Neuronal stem cell (in vitro differentiated cells): ENCODE measurements at places on chromosomes 13 and 19.

GRCh38 chr19:42052241-42052863 lies 17.7 kb downstream of the GRIK5 start:
- H3K4me1 ChIP-seq: peaks cover 4% of the 10 kb centered on the region
- no peak for DNase-seq
- peaks cover 35% of the 10 kb centered on the region for H3K36me3 ChIP-seq
- no peak overlapping the region for H3K4me3 ChIP-seq

GRCh38 chr19:44072543-44073401 lies 813 bp downstream of the ZNF284 start:
- DNase-seq: no peak
- H3K27ac ChIP-seq: no peak overlapping the region
- H3K36me3 ChIP-seq: peaks cover 26% of the 10 kb centered on the region
- peak overlapping the region; percentile 91 for H3K4me3 ChIP-seq

- peaks cover 5% of the 10 kb centered on the region for H3K27me3 ChIP-seq
- no peak overlapping the region for H3K4me3 ChIP-seq
- peaks cover 8% of the 10 kb centered on the region for H3K4me1 ChIP-seq
- no peaks in the 10 kb centered on the region for H3K36me3 ChIP-seq
- DNase-seq: no peak
- no peak overlapping the region for H3K27ac ChIP-seq
These were observed 1.8 kb upstream of the PLIN5 start for GRCh38 chr19:4536798-4537197.

DNA sequence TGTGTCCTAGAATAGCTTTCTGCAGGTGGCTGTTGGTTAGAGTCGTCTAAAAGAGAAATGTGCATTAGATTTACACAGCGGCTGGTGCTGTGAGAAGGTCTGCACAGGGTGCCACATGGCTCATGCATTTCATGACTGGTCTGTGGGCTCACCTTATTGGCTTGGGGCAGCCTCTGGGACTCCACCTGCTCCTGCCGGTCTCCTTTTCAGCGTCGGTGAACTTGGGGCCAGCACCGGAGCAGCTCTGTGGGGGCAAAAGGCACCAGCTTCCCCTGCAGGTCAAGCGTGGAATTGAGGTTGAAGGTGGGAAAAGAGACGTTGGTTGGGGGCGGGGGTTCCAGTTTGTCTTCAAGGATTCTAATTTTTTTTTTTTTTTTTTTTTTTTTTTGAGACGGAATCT lies 3.1 kb upstream of the PNMA8C start:
- H3K27ac ChIP-seq: no peak overlapping the region
- no peak for DNase-seq
- no peak overlapping the region for H3K4me3 ChIP-seq
- peaks cover 8% of the 10 kb centered on the region for H3K4me1 ChIP-seq

GRCh38 chr13:110307767-110308655 lies 927 bp downstream of the COL4A2 start:
- peaks cover 48% of the 10 kb centered on the region for H3K36me3 ChIP-seq
- H3K27ac ChIP-seq: peak overlapping the region; percentile 62
- H3K4me1 ChIP-seq: peaks cover 15% of the 10 kb centered on the region
- peak; percentile 52 for DNase-seq
- H3K4me3 ChIP-seq: peak overlapping the region; percentile 86
- H3K27me3 ChIP-seq: no peaks in the 10 kb centered on the region

DNA sequence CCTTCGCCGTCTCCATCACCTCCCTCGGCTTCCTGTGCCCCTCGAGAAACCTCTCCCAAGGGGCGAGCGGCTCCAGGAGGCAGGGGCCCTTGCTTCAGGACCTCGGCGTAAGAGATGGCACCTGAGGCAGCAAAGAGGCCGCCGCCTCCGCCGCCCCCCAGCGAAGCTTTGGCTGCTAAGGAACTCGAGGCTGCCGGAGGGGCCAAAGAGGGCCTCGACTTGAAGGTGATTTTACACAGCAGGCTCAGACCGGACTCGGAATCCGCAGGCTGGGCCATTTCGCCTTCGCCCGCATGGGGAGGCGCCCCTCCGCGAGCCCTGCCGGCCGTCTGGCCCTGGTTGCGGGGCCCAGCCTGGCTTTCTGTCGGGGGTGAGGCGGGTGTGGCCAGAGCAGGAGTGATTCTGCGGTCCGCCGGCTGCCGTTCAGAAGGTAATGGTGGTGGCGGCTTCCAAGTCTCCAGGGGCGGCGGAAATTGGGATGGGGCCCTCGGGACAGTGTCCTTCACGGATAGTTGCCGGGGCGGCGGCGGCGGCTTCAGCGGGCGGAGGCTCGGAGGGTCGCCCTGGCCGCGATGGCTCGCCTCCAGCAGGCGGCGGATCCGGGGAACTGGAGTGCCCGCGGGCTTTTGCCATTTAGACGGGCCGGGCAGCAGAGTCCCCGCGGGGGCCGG lies 1.4 kb downstream of the GGN start:
- DNase-seq: no peak
- no peak overlapping the region for H3K27ac ChIP-seq
- peaks cover 51% of the 10 kb centered on the region for H3K36me3 ChIP-seq
- peaks cover 8% of the 10 kb centered on the region for H3K4me1 ChIP-seq

DNA sequence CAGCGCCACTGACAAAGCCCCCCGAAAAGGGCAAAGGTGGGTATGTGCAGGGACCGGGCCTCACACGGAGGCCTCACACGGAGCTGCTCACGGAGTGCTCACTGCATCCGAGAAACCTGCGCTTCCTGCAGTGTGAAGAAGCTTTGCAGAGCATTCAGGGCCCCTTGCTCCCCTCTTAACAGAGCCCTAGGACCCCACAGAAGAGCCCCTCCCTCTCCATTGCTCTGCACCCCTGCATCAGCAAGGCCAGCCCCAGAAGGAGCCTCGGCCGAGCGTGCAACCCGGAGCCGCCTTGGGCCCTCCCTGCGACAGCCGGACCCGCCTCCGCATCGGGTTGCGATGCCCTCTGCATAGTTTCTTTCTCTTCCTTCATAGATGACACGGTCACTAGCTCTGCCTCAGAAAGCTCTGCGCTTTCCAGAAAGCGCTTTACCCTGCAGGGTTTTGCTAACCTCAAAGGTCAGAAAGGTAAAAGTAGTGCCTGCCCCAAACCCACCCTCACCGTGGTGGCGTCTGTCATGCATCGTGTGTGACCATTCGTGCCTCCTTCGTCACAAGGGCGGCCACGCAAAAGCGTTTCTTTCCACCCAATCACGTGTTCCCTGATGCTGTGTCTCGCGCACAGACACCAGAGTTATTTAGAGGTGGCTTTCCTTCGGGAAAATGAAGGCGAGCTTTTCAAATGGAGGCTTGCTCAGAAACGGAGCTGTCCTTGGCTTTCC lies 15.7 kb upstream of the F7 start:
- no peaks in the 10 kb centered on the region for H3K27me3 ChIP-seq
- H3K4me1 ChIP-seq: peaks cover 6% of the 10 kb centered on the region
- H3K36me3 ChIP-seq: peaks cover 28% of the 10 kb centered on the region

DNA sequence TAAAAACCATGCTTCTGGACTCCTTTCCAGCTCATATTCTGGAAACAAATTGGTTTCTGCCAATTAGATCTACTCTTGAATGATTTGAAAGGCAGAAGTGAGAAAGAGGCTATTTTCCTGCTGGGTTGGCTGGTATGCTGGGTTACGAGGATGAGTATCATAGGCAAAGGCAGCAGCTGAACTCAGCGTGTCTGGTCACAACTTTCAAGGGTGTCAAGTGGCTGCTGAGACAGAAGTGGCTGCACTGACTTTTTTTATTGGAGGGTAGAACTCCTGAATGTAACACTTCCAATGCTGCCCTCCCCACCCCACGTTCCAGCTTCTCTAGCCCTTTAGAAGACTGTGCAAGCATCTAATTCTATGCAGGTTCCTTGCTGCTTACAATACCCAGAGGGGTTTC lies 8.3 kb upstream of the DZIP1 start:
- H3K4me3 ChIP-seq: no peak overlapping the region
- H3K4me1 ChIP-seq: no peaks in the 10 kb centered on the region
- no peaks in the 10 kb centered on the region for H3K36me3 ChIP-seq
- DNase-seq: no peak

DNA sequence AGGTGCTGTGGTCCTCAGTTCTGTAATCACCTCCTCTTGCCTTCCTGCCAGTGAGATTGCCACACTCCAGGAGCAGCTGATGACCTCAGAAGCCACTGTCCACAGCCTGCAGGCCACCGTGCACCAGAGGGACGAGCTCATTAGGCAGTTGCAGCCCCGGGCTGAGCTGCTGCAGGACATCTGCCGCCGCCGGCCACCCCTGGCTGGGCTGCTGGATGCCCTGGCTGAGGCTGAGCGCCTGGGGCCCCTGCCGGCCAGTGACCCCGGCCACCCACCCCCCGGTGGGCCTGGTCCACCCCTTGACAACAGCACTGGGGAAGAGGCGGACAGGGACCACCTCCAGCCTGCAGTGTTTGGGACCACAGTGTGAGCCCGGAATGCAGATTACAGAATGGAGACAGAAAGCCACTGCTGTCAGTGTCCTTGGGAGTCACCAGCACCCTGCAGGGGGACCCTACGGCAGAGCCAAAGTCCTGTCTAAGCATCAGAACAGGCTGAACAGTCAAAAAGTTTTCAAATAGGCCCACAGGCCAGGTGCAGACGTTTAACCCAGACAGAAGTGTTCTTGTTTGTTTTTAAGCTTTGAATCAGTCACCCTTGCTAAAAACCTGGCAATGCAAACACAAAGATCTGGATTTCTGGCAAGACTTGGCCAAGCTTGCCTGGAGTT lies 4.2 kb downstream of the VMAC start:
- H3K36me3 ChIP-seq: peaks cover 5% of the 10 kb centered on the region
- peak overlapping the region; percentile 43 for H3K27ac ChIP-seq
- peaks cover 19% of the 10 kb centered on the region for H3K4me1 ChIP-seq
- H3K27me3 ChIP-seq: no peaks in the 10 kb centered on the region
- no peak overlapping the region for H3K4me3 ChIP-seq
- DNase-seq: no peak

- peaks cover 6% of the 10 kb centered on the region for H3K4me1 ChIP-seq
- no peaks in the 10 kb centered on the region for H3K27me3 ChIP-seq
- DNase-seq: no peak
- H3K36me3 ChIP-seq: peaks cover 2% of the 10 kb centered on the region
- no peak overlapping the region for H3K4me3 ChIP-seq
- no peak overlapping the region for H3K27ac ChIP-seq
These were observed 53.0 kb downstream of the PEPD start for GRCh38 chr19:33468361-33469170.

DNA sequence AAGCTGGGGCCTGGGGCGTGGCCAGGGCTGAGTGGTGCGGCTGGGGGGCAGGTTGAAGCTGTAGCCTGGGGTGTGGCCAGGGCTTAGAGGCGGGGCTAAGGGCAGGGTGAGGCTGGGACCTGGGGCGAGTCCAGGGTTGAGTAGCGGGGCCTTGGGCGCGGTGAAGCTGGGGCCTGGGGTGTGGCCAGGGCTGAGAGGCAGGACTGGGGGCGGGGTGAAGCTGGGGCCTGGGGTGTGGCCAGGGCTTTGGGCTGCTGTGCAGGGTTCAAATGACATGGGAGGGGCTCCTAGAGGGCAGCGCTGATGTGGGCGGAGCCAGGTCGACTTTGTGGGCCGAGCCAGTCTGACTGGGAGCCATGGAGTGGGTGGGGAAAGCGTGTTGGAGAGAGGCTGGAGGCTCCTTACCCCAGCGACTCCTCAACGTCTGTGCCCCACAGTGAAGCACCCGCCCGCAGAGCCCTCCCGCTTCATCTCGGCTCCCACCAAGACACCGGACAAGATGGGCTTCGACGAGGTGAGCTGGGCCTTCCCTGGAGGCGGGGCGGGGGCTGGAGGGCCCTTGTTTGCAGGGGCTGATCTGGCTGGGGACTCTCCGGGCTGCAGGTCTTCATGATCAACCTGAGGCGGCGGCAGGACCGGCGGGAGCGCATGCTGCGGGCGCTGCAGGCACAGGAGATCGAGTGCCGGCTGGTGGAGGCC lies 21.5 kb downstream of the COLGALT1 start:
- peaks cover 7% of the 10 kb centered on the region for H3K4me1 ChIP-seq
- peaks cover 77% of the 10 kb centered on the region for H3K36me3 ChIP-seq
- peak; percentile 84 for DNase-seq
- H3K27ac ChIP-seq: no peak overlapping the region

DNA sequence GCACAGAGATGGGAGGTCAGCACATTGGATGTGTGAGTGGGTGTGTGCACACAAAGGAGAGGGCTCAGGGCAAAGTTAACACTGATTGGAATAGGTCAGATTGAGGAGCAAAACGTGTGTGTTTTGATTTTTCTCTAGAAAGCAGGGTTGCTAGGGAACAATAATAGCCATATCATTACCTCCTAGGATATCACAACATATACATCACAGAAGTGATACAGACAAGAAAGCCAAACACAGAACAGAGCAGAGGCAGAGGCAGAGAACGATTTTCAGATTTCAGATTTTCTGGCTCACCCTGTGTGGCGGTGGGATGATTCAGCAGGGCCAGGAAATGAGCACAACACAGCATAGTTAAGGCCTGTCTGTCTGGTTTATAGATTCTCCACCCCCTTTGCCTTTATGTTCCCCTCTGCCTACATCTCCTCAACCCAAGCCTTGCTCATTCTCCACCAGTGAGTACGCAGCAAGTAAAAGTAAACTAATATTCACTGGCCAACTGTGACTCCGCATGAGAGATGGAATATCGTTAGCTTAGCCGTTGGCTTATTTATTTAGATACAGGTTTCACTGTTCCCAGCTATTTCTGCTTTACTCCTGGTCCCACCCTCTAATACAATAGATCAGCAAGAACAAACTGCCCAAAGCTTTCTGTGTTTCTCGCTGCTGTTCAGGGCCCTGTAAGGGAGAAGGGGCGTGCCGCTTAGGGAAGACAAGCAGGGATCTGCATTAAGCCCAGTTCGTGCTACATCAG lies 182.7 kb upstream of the TSC22D1 start:
- no peak for DNase-seq
- H3K27me3 ChIP-seq: no peaks in the 10 kb centered on the region
- H3K4me3 ChIP-seq: no peak overlapping the region
- H3K4me1 ChIP-seq: peaks cover 13% of the 10 kb centered on the region

DNA sequence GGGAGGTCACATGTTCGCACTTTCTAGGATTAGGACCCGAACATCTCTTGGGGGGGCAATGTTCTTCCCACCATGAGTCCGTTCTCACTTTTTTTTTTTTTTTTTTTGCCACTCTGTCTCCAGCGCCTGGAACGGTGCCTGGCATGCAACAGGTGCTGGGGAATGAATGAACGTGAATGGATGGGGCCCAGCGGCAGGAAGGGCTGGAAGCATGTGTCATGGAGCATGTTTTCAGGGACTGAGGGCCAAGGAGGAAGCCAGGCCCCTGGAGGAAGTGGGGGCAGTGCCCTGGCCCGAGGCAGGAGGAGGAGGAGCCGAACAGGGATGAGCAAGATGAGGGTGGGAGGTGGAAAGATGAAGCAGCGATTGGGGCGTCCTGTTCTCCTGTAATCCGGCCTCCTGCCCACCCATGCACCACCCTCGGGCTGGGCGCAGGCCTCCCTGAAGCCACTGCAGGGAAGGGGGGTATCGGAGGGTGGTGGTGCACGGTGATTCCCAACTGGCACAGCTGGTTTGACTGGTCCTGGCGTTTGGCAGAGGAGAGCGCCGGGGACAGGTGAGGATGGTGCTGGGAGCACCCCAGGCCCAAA lies 8.8 kb upstream of the SULT2B1 start:
- no peaks in the 10 kb centered on the region for H3K27me3 ChIP-seq
- no peaks in the 10 kb centered on the region for H3K36me3 ChIP-seq
- no peak overlapping the region for H3K27ac ChIP-seq
- DNase-seq: no peak
- H3K4me1 ChIP-seq: peaks cover 2% of the 10 kb centered on the region

GRCh38 chr19:35790981-35791813 lies 15.8 kb downstream of the ARHGAP33 start:
- H3K4me3 ChIP-seq: no peak overlapping the region
- no peaks in the 10 kb centered on the region for H3K4me1 ChIP-seq
- peaks cover 16% of the 10 kb centered on the region for H3K27me3 ChIP-seq
- no peak overlapping the region for H3K27ac ChIP-seq

- H3K4me1 ChIP-seq: peaks cover 2% of the 10 kb centered on the region
- no peaks in the 10 kb centered on the region for H3K27me3 ChIP-seq
- H3K27ac ChIP-seq: peak overlapping the region; percentile 65
- H3K36me3 ChIP-seq: no peaks in the 10 kb centered on the region
These were observed 1167.6 kb upstream of the ATXN8OS start for GRCh38 chr13:68940049-68940448.

- no peaks in the 10 kb centered on the region for H3K27me3 ChIP-seq
- DNase-seq: peak; percentile 63
- H3K4me3 ChIP-seq: no peak overlapping the region
These were observed 53.0 kb upstream of the ATP12A start for GRCh38 chr13:24627090-24627714.
